Activated T-cell treated with anti-CD3 and anti-CD28 coated beads, Interleukin-2, amount 50 U/mL, for 4 hours (primary cell): ENCODE measurements at places on chromosomes 3 and 15.

DNA sequence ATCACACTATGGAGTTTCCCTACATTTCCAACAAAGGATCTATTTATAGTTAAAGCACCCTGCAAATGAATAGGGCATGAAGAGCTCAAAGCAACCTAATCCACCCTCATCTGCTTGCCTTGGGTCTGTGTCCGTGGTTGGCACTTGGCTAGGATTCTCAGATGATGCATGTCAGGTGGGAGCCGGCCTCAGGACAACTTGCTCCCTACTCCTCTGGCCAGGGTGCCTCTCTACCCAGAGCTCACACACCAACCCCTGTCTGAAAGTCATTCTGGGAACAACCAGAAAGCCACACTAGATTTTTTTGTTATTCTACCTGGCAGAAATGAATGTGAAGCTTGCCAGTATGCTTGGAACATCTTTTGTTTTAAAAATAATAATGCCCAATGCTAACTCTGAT lies 13.2 kb downstream of the ARHGEF3 start:
- DNase-seq, result no peak

DNA sequence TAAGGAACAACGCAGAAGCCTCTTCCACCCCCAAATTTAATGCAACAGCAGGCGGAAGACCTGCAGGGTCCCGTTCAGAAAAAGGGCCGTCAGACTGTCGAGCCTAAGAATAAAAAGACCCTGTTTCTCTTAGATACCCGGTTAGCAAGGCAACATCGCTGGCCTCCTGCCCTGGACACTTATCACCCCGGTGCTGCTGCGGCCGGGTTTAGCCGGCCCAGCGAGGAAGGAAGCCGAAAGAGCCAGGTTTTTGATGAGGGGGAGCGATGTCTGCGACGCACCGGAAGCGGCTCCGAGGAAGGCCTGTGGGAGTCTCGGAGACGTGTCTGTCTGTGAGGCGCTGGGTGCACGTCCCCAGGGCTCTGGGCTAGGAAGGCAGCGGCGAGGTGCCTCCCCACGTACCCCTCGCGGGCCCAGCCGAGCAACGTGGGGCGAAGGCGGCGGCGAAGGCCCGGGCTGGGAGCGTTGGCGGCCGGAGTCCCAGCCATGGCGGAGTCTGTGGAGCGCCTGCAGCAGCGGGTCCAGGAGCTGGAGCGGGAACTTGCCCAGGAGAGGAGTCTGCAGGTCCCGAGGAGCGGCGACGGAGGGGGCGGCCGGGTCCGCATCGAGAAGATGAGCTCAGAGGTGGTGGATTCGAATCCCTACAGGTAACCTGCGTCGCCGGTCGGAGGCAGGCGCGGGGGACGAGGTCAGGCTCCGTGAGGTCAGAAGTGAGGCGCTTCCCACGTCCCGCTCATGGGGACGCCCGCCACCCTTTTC lies at the start of gene UBA5:
Gene UBA5, plus strand, starts transcription at position 278 of the 759 bp plus-strand sequence. Its CDS starts 209 bp downstream, at position 487.
- peak; percentile 56 for DNase-seq

GRCh38 chr3:176933704-176934103 lies 263.6 kb downstream of the TBL1XR1 start:
- no peak for DNase-seq

DNA sequence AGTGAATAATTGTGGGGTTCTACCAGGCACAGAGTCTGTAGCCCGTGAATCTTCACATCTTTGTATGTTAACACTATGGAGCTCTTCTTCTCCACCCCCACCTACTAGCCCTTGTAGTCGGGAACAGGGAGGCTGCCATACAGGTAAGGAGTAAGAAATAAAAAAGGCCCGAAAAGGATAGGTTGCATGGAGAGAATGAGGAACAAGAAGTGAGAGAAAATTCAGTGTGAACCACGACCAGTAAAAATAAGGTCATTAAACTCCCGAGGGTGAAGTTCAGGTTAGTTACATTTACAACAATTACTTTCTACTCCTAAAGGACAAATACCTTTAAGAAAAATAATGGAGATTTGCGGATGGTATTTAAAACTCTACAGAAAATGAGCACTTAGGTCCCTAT lies 53.3 kb downstream of the OSBPL10 start:
- no peak for DNase-seq

- no peak for DNase-seq
These were observed 58.1 kb downstream of the PLOD2 start for GRCh38 chr3:146102885-146103284.

DNA sequence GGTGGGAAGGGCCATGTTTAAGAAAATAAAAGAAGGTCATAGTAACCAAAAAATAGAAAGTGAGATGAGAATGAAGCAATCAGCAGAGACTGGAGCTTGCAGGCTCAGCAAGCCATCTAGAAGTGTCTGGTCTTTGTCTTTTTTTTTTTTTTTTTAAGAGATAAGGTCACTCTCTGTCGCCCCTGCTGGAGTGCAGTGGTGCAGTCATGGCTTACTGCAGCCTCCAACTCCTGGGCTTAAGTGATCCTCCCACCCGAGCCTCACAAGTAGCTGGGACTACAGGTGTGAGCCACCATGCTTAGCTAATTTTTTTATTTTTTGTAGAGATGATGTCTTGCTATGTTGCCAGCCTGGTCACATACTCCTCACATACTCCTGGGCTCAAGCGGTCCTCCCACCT lies 36.2 kb downstream of the GXYLT2 start:
- DNase-seq, result no peak
